Adrenal gland (tissue), 19 donors: ENCODE measurements at places on chromosomes 1 and 21. TPM values are rescaled to one million over a fixed set of nuclear protein-coding genes. Genes with fewer than 3 reads are reported as not detected.

Gene ST6GALNAC5
- total RNA-seq, result 27.7 TPM

Gene PROK1
- total RNA-seq, result 7.7 TPM

Gene TMCC2
- 7.2 TPM for total RNA-seq

Gene ATP6V1G3
- total RNA-seq, result not detected

Gene KCNJ10
- total RNA-seq, result 0.19 TPM

DNA sequence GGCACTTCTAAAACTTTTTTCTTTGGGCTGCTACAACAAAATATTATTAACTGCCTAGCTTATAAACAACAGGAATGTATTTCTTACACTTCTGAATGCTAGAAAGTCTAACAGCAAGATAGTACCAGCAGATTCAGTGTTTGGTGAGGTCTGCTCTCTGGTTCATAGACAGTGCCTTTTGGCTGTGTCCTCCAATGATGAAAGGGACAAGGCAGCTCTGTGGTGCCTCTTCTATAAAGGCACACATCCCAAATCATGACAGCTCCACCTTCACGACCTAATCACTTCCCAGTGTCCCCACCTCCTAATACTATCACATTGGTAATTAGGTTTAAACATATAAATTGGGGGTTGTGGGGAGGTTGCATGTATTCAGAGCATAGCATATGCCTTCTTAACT is 9.5 kb downstream of the CFH start:
- H3K27me3 ChIP-seq, result no peaks in the 10 kb centered on the region
- no peaks in the 10 kb centered on the region for H3K4me1 ChIP-seq
- H3K36me3 ChIP-seq, result no peaks in the 10 kb centered on the region
- DNase-seq, result no peak
- no peak overlapping the region for H3K27ac ChIP-seq
- no peak overlapping the region for H3K4me3 ChIP-seq

DNA sequence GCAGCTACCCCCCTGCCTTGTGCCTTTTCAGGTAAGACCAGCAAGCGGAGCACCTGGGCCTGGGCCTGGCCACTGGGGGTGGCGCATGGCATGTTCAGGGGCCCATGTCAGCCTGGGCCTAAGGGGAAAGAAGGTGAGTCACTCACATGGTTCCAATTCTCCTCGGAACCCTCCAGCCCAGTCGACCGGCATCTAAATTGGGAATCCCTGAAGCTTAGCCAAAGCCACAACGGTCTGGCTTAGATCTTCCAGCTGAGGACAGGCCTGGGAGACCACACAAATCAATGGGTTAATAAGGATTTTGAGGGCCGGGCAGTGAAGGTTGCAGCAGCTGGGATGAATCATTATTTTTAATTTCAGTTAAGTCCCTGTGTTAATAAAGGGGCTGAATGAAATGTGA is 145.1 kb upstream of the SMYD2 start:
- no peaks in the 10 kb centered on the region for H3K36me3 ChIP-seq
- DNase-seq, result no peak
- no peaks in the 10 kb centered on the region for H3K27me3 ChIP-seq
- no peak overlapping the region for H3K27ac ChIP-seq
- H3K4me1 ChIP-seq, result no peaks in the 10 kb centered on the region

DNA sequence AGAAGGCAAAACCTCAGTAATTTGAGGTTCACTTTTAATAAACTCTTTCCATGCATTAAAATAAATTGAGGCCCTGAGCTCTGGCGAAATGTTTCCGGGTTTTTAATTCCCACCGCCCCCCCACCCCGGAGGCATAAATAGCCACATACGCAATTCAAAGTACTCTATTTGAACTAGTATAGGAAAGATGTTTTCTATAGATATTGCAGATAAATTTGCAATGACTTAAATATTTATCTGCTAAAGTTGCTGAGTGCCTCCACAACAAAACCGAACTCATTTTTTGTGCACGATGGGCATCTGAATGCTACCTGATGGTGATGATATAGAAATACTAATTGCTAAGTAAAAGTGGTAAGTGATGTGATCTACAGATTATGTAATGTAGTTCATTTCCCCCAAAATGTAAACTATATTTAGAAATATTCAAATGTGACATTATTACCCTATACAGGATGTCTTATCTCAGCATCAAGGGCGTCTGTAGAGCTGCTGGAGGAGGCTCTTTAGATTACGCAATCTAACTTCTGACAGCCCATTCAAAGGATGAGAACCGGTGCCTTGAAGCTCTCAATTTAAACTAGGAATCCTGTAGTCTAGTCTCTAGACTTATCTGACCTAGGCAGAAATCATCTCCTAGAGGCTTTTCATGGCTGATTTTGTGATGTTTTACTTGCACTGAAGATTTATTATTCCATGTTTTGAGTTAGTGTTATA is 8.5 kb downstream of the IRF2BP2 start:
- peak overlapping the region; percentile 100 for H3K27ac ChIP-seq
- H3K4me1 ChIP-seq, result peaks cover 64% of the 10 kb centered on the region
- no peak overlapping the region for H3K4me3 ChIP-seq
- DNase-seq, result no peak
- no peaks in the 10 kb centered on the region for H3K27me3 ChIP-seq
- H3K36me3 ChIP-seq, result no peaks in the 10 kb centered on the region

- H3K4me1 ChIP-seq, result no peaks in the 10 kb centered on the region
- no peak overlapping the region for H3K27ac ChIP-seq
- DNase-seq, result no peak
- H3K27me3 ChIP-seq, result no peaks in the 10 kb centered on the region
These were observed 195.6 kb upstream of the CAMK1G start for GRCh38 chr1:209387969-209388329.

- no peaks in the 10 kb centered on the region for H3K27me3 ChIP-seq
- no peaks in the 10 kb centered on the region for H3K4me1 ChIP-seq
- no peaks in the 10 kb centered on the region for H3K36me3 ChIP-seq
- DNase-seq, result no peak
- H3K27ac ChIP-seq, result no peak overlapping the region
- H3K4me3 ChIP-seq, result no peak overlapping the region
These were observed 344.6 kb upstream of the AJAP1 start for GRCh38 chr1:4309676-4310320.

DNA sequence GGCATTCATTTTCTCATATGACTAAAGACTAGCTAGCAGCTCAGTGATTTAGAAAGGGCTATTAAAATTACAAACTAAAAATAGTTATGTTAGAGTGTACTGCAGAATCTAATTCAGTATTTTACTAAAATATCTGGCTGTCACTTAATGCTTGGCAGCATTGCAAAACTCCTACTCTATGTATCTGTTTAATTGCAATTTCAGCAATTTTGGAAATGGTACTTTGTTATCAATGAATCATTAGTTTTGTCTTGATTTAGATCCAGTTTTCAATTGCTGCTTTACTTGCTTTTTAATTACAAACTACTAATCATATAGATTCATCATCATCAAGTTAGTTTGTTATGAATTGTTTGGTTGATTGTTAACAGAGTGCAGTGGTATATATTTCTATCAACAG is 19.2 kb downstream of the C1orf87 start:
- no peak overlapping the region for H3K4me3 ChIP-seq
- H3K4me1 ChIP-seq, result no peaks in the 10 kb centered on the region
- no peaks in the 10 kb centered on the region for H3K27me3 ChIP-seq
- no peak for DNase-seq
- H3K27ac ChIP-seq, result no peak overlapping the region

GRCh38 chr1:156246241-156246780 is 1.5 kb downstream of the PAQR6 start:
- no peak overlapping the region for H3K27ac ChIP-seq
- H3K27me3 ChIP-seq, result no peaks in the 10 kb centered on the region
- DNase-seq, result no peak
- no peaks in the 10 kb centered on the region for H3K4me1 ChIP-seq
- no peaks in the 10 kb centered on the region for H3K36me3 ChIP-seq
- H3K4me3 ChIP-seq, result no peak overlapping the region

DNA sequence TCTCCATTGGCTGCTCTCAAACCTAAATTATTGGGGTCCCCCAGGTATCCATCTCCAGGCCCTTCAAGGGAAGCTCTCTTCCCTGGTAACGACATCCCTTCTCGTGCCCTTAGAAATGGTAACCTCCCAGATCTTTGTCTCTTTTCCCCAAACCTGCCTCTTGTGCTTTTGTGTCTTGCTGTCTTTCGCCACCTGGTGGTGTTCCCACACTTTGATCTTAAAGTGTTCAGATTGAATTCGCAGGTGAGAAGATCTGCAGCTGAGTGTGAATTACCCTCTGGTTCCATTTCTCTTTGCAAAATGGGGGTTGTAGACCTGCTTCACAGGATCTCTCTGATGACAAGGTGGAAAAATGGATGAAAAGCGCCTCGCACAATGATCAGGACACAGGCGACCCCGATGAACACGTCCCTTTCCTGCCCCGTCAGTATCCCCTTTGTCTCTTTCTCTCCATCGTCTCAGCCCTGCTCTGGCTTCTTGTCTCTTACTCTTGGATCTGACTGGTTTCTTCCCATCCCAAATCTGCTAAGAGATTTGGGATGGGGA is 53.1 kb downstream of the DOP1B start:
- no peak overlapping the region for H3K4me3 ChIP-seq
- peak overlapping the region; percentile 46 for H3K27ac ChIP-seq
- DNase-seq, result peak; percentile 51
- H3K36me3 ChIP-seq, result no peaks in the 10 kb centered on the region
- H3K4me1 ChIP-seq, result no peaks in the 10 kb centered on the region

- no peaks in the 10 kb centered on the region for H3K4me1 ChIP-seq
- no peak overlapping the region for H3K4me3 ChIP-seq
- no peak for DNase-seq
- no peaks in the 10 kb centered on the region for H3K36me3 ChIP-seq
- H3K27me3 ChIP-seq, result no peaks in the 10 kb centered on the region
These were observed 11.0 kb downstream of the CNTN2 start for GRCh38 chr1:205054013-205054412.

DNA sequence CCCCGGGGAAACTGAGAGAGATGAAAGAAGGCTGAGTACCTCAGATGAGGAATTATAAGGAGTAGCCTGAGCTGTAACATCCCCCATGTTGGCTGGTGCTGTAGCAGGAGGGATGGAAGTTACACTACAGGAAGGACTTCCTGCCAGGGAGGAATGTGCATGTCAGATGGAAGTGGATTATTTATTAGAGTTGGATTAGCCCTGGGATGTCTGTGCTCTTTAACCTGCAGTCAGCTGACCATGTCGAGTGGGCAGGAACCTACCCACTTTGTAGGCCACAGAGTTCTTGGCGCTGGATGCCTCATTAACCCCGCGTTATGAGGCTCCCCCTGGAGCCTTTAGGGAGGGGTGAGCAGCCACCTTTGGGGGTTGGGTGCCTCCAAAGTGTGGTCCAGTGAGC is 757 bp upstream of the SEMA4A start:
- no peaks in the 10 kb centered on the region for H3K27me3 ChIP-seq
- no peak for DNase-seq
- no peak overlapping the region for H3K27ac ChIP-seq
- H3K36me3 ChIP-seq, result no peaks in the 10 kb centered on the region
- H3K4me3 ChIP-seq, result no peak overlapping the region

GRCh38 chr1:163263818-163264655 is 57.7 kb upstream of the NUF2 start:
- no peaks in the 10 kb centered on the region for H3K36me3 ChIP-seq
- no peak for DNase-seq
- H3K27me3 ChIP-seq, result no peaks in the 10 kb centered on the region

DNA sequence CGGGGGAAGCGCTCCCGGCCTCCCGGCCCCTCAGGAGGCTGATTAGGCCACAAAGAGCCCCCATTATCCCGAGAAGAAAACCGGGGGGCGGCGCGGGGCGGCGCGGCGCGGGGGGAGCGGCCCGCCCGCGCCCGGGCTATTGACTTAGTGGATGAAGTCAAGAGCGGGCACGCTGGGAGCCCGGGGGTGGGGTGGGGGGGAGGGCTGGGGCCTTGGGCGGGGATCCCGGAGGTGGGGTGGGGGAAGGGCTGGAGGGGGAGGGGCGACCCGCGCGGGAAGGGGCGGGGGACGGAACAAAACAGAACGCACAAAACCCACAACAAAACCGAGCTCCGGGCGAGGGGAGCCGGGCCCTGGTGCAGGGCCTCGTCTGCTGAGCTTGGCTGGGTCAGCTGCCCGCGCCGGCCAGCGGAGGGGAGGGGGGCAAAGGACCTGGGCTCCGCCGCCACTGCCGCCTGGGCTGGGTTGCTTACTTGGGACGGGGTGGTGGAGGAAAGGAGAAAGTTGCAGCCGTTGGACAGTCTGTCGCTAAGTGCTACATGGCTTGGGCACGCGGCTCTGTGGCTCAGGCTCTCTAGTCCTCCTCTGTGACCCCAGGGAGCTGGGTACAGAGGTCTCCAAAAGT is 16.3 kb downstream of the PAX7 start:
- peaks cover 87% of the 10 kb centered on the region for H3K27me3 ChIP-seq
- peaks cover 5% of the 10 kb centered on the region for H3K4me1 ChIP-seq
- no peak overlapping the region for H3K4me3 ChIP-seq
- DNase-seq, result no peak
- no peaks in the 10 kb centered on the region for H3K36me3 ChIP-seq

- H3K4me3 ChIP-seq, result peak within 1 kb of the TSS; percentile 11
- H3K27me3 ChIP-seq, result no peaks in the 10 kb centered on the region
- H3K27ac ChIP-seq, result no peak within 1 kb of the TSS
- no peaks in the 10 kb centered on the region for H3K4me1 ChIP-seq
- H3K36me3 ChIP-seq, result no peaks in the 10 kb centered on the region
These were observed at the start of gene KIF17 for GRCh38 chr1:20717452-20718342. TSS of gene KIF17 (minus strand) at chr1:20718007. CDS start at chr1:20717706, 301 bp downstream.

GRCh38 chr1:101077849-101078248 is 52.3 kb upstream of the DPH5 start:
- no peaks in the 10 kb centered on the region for H3K36me3 ChIP-seq
- no peak overlapping the region for H3K27ac ChIP-seq
- H3K4me3 ChIP-seq, result no peak overlapping the region
- no peaks in the 10 kb centered on the region for H3K4me1 ChIP-seq
- no peak for DNase-seq
